ENCODE measurements at places on chromosomes 6 and 20. TPM values are rescaled to one million over a fixed set of nuclear protein-coding genes. Genes with fewer than 3 reads are reported as not detected.

The RNF217 gene
- 2.0 TPM for polyA plus RNA-seq

The KIAA0408 gene
- polyA plus RNA-seq, result 3.3 TPM

The PTCHD4 gene
- polyA plus RNA-seq, result 0.11 TPM

The STMND1 gene
- not detected for polyA plus RNA-seq

The SLC32A1 gene
- polyA plus RNA-seq, result 0.09 TPM

The TPD52L1 gene
- 14.3 TPM for polyA plus RNA-seq

Measured in H1 (cell line).